ENCODE measurements at places on chromosomes 6 and 20.

GRCh38 chr20:61835301-61835700 is 230.4 kb downstream of the TAF4 start:
- no peak for DNase-seq

GRCh38 chr6:28940294-28940857 is 16.6 kb upstream of the TRIM27 start:
- no peak for DNase-seq

- DNase-seq: no peak
These were observed 229.0 kb downstream of the ZMYND8 start for GRCh38 chr20:47127546-47127945.

- DNase-seq: no peak
These were observed 39.8 kb upstream of the CDYL start for GRCh38 chr6:4736371-4736873.

- DNase-seq: no peak
These were observed 595 bp downstream of the FBXO5 start for GRCh38 chr6:152981989-152982903.

DNA sequence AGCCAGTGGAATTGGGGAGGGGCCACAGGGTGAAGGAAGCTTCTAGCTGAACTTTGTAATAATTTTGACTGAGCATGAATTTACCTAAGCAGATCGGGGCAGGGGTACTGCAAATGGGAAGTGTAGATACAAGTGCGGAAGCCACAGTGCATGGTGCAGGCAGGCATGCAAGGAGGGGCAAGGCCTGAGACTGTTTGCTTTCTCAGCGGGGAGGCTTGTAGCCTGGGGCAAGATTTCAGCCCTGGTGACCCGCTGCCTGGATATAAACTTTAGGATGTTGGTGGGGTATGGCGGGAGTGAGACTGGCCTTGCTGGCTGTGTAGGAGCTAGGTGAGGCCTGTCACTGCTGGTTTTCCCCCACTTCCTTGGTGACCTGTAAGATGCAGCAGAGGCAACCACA is 266.4 kb upstream of the PREP start:
- no peak for DNase-seq

- DNase-seq: no peak
These were observed 79.8 kb upstream of the KCNK16 start for GRCh38 chr6:39402239-39402751.
